ENCODE measurements at places on chromosomes 6 and 20.

DNA sequence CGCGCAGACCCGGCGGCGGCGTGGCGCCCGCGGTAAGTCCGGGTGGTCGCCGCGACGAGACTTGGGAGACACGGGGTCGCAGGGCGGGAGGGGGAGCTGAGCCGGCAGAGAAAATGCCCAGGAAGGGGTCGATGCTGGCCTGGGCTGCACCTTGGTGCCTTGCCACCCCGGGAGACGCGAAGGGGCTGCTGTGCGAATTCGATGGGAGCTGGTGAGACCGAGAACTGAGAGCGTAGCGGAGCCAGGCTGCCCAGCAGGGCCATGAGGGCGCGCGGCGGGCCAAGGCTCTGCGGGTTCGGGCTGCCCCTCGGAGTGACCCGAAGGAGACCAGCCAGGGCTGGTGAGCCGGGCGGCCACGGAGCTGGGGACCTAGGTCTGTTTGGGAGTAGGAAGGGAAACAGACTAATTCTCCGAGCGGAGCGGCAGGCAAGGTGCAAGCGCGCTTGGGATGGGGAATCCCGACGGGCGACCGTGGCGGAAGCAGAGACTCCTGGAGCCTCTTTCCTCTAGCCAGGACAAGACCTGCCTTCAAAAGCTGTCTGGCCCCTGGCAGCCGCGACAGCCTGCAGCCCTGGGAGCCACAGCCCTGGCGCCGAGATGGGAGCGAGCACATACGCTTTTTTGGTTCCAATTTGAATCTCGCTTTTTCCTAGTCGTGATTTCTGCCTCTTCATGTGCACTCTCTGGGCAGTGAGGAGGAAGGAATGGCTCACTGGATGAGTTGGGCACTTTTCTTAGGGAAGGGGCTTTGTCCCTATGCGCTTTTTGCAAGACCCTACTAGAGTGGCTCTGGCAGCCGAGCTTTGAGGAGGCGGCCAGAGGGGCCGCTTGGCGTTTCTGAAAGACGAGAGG is 691 bp downstream of the SYNDIG1 start:
- no peak for DNase-seq

DNA sequence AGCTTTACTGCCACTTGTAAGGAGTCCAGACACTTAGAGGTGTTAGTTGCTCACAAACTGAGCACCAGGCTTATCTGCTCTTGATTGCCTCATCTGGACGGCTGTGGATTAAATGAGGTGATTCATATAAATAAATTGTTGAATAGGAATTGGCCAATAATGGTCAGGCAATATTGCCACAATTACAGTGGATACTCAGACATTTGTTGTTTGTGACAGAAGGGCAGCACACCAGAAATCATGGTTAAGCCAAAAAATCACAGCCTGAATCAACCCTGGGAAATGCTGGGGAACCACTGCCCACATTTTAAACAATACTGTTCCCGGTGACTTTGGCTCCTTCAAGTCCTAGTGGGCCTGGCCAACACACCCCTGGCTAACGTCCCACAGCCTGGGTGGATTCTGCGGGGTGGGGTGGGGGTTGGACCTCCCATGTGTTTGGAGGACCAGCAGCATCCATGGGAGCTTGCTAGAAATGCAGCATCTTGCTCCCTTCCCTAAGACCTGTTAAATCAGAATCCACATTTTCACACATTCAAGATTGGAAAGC is 29.5 kb upstream of the SPDEF start:
- no peak for DNase-seq

DNA sequence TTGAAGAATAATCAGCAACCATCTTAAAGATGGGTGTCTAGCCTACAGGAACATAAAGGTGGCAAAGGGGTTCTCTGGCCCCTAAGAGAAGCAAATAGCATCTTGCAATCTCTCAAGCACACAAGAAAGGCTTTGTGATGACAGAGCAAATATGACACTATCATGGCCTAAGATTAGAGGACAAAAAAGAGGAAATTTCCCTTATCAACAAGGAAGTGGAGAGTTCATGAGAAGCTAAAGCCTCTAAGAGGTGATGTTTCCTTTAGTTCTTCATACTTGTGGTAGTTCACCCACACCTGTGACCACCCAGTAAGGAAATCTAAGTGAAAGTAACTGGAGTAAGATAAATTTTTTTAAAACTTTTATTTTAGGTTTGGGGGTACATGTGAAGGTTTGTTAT is 88.4 kb downstream of the OLIG3 start:
- DNase-seq: no peak

GRCh38 chr20:3106658-3107463 is 22.3 kb upstream of the AVP start:
- DNase-seq: no peak

GRCh38 chr6:149060985-149061760 is 256.3 kb upstream of the TAB2 start:
- DNase-seq: peak; percentile 28

DNA sequence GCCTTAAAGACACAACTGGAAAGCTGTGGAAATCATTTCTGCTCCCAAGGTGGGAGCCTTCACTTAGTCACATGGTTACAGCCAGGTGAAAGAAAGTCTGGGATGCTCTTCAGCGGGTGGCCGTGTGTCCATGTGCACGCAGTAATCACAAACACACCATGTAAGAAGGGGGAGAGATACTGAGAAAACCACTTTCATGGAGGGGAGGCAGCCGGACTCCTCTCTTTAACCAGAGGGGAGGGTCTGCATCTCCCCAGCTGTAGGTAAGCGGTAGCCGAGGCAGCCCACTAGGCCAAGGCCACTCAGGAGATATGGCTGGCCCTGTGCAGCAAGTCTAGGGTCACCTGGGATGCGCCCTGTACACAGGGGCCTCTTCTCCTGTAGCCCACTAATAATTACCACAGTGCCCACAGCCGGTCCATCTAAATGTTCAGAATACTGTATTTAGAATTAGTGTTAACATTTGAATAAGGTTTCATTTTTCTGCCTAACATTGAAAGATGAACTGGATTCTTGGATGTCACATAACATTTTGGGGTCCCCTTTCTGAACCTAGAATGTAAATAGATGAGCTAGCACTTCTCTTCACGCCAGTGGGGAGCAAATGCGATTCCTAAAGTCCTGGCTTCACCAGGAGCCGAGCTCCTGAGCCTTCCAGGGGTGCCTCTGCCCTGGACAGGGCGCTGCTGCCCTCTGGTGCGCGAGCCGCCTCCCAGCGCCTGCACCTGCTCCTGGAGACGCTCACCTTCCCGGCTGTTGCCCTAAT is 15.9 kb downstream of the GPR31 start:
- peak; percentile 5 for DNase-seq

- DNase-seq: peak; percentile 5
These were observed 32.9 kb downstream of the PNLDC1 start for GRCh38 chr6:159832946-159833345.

GRCh38 chr20:51286758-51287157 is 255.8 kb downstream of the NFATC2 start:
- DNase-seq: no peak

GRCh38 chr6:33985313-33985751 is 160.6 kb downstream of the GRM4 start:
- no peak for DNase-seq

DNA sequence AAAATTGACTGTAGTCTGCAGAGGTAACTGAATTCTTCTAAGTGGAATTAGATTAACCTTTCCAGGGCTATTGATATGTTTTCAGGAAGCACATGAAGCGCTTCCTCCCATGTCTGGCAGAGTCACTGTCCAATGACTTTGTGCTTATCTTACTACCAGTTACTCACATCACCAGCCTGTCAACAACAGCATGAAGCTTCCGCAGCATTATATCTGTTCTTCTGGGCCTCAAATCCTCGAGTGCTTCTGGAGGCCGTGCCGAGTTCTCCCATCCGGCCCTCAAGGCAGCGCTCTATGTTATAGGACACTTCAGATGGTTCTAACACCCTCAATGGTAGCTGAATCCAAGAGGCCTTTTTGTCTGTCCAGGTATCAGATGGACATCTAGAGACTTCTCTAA is 33.2 kb downstream of the PSMG4 start:
- DNase-seq: no peak

DNA sequence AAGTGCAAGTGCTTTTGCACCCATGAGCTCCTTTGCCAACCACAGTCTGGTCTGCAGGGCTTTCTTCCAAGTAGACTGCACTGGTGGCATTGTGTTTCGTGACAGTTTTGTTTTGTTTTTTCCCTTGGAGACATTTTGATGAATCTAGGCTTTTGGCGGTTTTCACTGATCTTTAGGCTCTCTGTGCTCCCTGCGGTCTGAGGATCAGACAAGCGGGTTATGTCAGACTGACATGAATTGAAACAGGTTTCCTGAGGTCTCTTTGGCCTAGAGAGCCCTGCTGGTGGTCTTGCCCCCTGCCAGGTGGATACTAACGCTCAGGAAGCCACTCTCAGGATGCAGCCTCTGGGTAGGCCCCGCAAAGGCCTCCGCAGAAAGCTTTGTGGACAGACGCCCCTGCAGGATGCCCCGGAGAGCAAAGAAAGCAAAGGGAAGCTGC is 555.4 kb upstream of the AGPAT4 start:
- DNase-seq: no peak

DNA sequence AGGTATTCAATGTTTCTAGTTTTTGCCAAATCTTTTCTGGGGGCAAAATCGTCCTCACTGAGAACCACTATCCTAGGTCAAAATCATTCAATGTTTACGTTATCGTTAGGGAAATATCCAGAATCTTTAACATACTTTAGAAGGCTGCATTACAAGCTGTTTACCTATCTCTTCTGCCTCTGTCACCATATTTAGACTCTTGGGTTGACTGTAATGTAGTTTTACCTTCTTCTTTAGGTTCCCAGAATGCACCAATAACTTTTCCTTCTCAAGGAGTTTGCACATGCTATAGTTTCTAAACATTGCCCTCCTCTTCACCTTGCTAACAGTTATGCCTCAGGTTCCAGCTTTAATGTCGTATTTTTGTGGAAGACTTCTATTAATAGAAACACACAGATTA is 1185.5 kb upstream of the ADGRB3 start:
- DNase-seq: no peak

GRCh38 chr20:61723529-61724257 is 342.0 kb downstream of the TAF4 start:
- no peak for DNase-seq

GRCh38 chr20:50130356-50130723 is 17.4 kb upstream of the UBE2V1 start:
- no peak for DNase-seq

- no peak for DNase-seq
These were observed 180.2 kb downstream of the TFAP2B start for GRCh38 chr6:50998905-50999304.

- DNase-seq: no peak
These were observed 491.3 kb upstream of the GJE1 start for GRCh38 chr6:141641406-141641805.

GRCh38 chr6:108556866-108557493 is 3.7 kb upstream of the FOXO3 start:
- peak; percentile 23 for DNase-seq

DNA sequence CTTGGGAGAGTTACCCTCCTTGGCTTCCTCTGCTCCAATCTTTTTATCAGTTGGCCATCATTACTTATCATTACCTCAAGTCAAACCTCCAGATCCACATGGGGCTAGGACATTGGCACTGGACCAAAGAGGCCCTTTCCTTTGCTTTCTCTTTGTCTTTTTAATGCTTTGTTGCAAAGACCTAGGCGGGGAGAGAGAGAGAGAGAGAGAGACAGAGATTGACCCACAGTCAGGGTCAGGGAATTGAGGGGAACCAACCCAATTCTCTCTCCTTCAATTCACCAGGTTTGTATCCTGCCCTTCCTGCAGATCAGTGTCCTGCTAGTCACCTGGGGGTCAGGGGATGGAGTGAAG is 3.5 kb upstream of the VEGFA start:
- no peak for DNase-seq

DNA sequence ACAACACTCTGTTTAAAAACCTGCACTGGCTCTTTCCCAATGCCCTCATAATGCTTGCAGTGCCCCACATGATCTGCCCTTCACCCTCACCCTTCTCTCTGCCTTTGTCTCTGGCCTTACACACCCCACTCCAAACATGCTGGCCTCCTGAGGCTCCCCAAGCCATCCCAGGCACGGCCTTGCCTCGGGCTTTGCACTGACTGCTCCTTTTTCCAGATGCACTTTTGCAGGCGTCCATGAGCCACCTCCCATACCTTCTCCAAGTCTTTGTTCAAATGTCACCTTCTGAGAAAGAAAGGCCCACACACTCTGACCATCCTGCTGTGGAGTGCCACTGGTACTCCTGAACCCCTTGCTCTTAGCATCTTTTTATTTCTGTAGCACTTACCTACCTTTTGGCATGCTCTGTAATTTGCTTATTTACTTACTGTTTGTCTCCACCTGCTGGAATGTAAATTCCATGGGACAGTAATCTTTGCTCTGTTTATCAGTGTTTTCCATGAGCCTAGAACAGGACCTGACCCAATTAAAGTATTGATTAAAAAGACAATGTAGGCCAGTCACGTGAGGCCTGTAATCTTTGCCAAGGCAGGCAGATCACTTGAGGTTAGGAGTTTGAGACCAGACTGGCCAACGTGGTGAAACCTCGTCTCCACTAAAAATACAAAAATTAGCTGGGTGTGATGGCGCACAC is 30.7 kb downstream of the GFRA4 start:
- no peak for DNase-seq

DNA sequence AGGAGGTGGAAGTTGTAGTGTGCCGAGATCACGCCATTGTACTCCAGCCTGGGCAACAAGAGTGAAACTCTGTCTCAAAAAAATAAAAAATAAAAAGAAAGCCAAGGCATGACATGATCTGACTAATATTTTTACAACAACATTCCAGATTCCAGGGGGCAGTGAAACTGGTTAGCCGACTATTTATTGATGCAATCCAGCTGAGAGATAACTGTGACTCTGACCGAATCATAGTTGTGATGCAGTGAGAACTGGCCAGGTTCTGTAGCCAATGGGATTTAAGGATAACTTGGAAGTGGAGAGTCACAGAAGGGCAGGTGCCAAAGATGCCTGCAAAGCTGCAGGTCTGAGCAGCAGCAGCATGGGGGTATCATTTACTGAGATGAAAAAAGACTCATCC is 82.9 kb upstream of the TSHZ2 start:
- no peak for DNase-seq

DNA sequence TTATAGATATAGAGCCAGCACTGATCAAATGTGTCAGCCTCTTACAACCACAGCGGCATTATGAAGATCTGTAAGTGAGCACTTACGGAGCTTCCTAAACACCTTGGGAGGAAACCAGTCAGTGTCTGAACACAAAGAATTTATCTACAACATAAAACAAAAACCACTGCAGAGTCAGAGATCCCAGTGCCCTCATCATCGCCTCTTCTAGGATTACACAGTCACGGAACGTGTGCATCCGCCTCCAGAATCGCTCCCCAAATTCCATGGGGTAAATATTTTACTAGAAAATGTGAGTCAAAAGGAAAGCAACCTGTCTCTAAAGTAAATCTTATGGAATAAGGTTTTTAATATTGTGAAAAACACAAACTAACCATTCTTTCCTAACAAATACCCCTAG is 243.6 kb downstream of the PACRG start:
- DNase-seq: no peak

GRCh38 chr20:15653396-15654207 is 919.6 kb downstream of the KIF16B start:
- peak; percentile 23 for DNase-seq

DNA sequence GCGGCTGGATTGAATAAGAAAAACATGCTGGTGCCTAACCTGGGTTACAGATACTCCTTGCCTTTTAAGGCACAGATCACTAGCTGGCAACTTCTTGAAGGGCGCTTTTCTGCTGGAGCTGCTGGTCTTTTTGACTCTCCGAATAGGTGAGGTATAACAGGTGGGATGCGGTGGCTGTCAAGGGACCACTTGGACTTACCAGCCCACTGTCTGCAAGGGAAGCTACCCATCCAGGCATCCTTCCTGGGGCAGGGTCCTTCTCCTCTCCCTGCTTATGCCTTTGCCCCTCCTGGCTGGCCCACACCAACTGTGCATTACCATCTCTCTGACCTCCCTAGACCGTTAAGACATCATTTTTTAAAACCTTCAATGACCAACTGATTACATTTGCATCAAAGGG is 57.4 kb downstream of the NPEPL1 start:
- DNase-seq: no peak

Measured in EL (cell line).